ENCODE measurements at places on chromosomes 5 and 9.

DNA sequence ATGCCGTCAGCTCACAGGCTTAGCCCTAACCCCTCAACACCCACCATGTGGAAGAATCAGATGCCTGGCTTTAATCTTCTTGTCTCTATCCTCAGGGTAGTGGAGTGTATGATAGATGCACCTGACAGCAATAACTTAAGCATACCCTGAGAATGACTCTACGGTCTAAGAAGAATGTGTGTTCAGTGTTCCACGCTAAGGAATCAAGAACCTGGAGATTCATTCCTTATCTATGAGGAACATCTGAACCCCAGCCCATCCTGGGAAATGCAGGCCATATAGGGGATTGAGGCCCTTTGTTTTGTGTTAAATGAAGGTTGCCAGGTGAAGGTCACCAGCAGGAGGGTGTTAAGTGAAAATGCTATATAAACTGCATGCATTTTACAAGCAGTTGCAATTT, 63.0 kb downstream of the KLHL3 start:
- DNase-seq = no peak

GRCh38 chr5:59943452-59944113, 50.1 kb upstream of the PDE4D start:
- DNase-seq = no peak

GRCh38 chr5:167731951-167732350, 559.5 kb upstream of the WWC1 start:
- no peak for DNase-seq

GRCh38 chr9:12060811-12061210, 632.4 kb upstream of the TYRP1 start:
- no peak for DNase-seq

- DNase-seq = no peak
Measured at GRCh38 chr5:106290841-106291240, 1379.9 kb downstream of the EFNA5 start.

DNA sequence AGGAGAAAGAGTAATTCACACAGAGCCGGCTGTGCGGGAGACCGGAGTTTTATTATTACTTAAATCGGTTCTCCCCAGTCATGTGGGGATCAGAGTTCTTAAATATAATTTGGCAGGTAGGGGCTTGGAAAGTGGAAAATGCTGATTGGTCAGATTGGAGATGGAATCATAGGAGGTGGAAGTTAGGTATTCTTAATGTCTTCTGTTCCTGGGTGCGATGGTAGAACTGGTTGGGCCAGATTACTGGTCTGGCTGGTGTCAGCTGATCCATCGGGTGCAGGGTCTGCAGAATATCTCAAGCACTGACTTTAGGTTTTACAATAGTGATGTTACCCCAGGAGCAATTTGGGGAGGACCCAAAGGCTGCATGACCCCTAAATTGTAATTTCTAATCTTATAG, 4.6 kb upstream of the CERCAM start:
- no peak for DNase-seq

DNA sequence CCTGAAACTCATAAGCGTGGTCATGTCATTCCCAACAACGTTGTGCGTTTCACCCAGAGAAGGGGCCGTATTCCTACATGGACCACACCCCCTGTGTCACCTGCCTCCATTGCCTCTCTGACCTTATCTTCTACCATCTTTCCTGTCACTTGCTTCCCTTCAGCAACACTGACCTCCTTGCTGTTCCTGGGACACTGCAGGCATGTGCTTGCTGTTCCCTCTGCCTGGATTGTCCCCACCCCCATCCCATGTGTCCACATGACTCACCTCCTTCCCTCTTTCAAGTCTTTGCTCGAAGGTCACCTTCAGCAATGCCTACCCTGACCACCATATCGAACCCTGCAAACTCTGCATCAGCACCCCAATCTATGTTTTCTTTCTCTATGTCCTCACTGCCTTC, 133.2 kb upstream of the ZNF618 start:
- no peak for DNase-seq

GRCh38 chr5:9605041-9605838, 24.9 kb downstream of the TAS2R1 start:
- no peak for DNase-seq

DNA sequence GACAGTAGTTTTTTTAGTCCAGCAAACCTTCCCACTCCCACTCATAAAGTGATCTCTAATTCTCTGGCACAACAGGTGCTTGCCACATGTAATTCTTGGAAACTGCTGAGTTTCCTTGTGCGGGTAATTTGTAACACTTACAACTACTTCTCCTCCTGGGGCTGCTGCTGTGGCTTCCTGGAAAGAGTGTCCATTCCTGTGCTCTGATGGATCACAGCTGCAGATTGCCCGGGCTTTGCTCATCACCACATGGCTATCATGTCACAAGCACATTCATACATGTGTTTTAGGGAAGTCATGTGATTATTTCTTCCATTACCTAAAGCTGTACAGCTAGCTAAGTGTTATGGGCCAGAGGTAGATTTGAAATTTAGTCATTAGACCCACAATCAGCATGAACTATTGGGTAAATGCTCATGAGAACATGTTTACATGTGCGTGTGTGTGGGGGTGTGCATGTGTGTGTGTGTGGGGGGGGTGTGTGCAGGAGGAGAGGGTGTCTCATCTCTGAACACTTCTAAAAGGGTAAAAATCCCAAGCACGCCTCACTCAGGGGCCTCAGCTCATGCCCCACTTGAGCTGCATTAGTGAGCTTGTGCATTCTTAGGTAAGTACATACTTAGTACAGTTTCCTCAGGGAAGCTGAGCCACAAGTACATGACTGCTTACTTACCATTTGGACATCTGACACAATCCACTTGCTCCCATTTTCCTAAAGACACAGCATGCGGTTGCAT, 118.1 kb upstream of the CCDC112 start:
- no peak for DNase-seq

- DNase-seq = no peak
Measured at GRCh38 chr5:124512952-124513632, 233.3 kb downstream of the ZNF608 start.

GRCh38 chr5:138722544-138723177, 30.6 kb upstream of the CTNNA1 start:
- no peak for DNase-seq
